LoVo (cell line): ENCODE measurements at places on chromosomes 1 and 21.

DNA sequence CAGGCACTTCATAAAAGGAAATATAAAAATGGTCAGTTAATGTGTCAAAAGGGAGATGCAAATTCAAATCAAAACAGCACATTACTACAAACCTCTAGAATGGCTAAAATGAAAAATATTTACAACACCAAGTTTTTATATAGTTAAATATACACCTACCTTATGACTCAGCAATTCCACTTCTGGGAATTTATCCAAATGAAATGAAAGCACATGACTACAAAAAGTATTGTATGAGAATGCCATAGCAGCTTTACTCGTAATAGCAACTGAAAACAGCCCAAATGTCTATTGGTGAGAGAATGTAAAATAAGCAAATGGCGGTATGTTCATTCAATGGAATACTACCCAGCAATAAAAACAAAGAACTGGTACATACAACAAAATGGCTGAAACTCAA lies 175.8 kb upstream of the SPAG17 start:
- no peak for DNase-seq

GRCh38 chr1:50328552-50328951 lies 94.7 kb downstream of the DMRTA2 start:
- DNase-seq: no peak

DNA sequence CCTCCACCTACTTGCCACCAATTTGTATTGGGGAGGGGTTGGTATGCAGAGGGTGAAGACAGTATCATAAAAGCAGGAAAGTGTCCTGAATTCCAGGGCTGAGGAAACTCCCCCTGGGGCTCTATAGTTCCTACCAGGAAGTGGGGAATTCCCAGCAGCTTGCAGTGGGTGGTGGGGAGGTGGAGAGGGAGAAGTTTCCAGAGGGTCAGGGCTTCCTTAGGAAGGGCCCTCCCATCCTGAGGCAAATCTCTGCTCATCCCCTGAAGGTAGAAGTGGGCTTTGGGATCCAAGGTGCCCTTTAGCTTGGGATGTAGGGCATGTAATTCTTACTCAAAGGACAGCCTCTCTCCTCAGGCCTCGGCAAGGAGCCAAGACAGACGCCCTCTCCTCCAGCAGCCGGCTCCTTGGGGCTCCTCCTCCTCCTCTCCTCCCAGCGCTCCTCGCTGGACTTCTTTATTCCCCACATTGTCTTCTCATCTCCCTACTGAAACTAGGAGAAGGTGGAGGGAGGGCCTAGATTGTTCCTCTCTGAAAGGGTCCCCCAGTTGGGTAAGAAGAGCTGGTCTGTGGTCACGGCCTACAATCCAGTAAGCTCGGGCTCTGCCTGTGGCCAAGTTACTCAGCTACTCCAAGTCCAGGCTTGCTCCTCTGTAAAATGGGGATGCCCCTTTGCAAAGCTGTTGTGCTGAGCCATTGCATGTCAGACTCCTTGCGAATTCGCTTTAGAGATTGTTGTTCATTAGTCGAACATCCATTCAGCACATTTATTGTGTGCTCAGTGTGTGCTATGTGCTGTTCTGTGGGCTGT lies 17.9 kb upstream of the CSF1 start:
- DNase-seq: no peak

DNA sequence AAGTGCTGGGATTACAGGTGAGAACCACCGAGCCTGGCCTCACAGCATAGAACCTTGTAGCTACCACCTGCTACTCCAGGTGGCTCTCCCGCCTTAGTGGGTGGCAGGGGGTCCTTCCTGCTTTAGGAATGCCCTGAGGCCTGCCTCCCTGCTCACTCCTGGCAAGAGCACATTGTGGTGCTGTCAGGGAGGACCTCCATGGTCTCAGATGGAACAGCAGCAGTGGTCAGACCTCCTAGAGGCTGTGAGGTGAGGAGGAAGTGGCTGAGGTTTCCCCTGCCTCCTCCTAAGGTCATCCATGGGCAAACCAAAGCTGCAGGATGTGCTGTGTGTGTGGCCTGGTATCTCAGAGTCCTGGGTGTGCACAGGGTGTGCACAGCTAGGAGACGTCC lies 6.7 kb downstream of the SOX13 start:
- no peak for DNase-seq

- no peak for DNase-seq
These were observed 191.7 kb downstream of the TTLL7 start for GRCh38 chr1:83807231-83807630.

GRCh38 chr1:212651521-212651920 lies 43.0 kb downstream of the ATF3 start:
- DNase-seq: no peak
